Endodermal cell (in vitro differentiated cells): ENCODE measurements at places on chromosomes 13 and 19.

GRCh38 chr19:22814124-22814523 is 18.0 kb upstream of the ZNF723 start:
- no peak for DNase-seq

GRCh38 chr19:5204212-5204611 is 136.4 kb downstream of the PTPRS start:
- DNase-seq: no peak

DNA sequence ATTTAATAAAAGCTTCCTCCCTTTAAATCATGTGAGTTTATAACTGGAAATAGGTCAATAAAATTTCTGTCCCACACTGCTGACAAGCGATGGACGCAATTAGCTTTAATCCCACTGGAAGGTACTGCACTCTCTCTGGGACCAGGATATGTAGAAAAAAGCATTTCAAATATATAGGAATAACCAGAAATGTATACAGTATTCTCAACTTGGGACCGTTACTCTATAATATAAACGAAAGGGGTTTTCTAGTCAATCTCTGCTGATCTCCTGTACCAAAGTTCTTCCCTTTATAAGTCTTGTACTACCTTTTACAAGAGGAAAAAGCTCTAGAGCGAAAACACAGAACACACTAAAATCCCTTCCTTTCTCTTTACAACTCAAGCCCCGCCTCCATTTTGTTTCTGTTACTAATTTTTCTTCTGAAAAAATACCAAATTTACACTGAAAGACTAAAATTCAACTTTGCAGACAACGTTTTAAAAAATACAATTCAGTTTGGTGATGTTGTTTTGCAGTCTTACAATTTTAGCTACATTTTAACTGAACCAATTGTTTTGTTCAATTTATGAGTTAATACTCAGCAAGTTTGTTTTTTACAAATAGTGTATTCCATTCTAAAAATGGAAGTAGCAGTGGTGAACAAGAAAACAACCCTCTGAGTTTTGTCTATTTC is 1.7 kb upstream of the USPL1 start:
- DNase-seq: no peak

DNA sequence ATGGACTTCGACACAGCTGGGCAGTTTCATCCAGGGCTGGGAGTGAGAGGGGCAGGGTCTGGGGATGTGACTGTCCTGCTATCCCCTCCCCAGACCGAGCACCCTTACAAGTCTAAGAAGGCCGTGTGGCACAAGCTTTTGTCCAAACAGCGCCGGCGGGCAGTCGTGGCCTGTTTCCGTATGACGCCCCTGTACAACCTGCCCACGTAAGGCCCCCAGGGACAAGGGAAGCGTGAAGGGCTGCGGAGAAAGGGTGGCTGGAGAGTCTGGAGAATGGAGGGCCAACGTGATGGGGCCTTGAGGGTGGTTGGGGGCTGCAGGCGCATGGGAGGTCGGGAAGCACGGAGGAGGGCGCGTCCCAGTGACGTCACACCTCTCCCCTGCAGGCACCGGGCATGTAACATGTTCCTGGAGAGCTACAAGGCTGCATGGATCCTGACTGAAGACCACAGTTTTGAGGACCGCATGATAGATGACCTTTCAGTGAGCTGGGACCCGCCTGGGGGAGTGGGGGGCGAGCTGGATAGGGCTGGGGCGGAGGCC is 89.5 kb downstream of the MAP4K1 start:
- no peak for DNase-seq

DNA sequence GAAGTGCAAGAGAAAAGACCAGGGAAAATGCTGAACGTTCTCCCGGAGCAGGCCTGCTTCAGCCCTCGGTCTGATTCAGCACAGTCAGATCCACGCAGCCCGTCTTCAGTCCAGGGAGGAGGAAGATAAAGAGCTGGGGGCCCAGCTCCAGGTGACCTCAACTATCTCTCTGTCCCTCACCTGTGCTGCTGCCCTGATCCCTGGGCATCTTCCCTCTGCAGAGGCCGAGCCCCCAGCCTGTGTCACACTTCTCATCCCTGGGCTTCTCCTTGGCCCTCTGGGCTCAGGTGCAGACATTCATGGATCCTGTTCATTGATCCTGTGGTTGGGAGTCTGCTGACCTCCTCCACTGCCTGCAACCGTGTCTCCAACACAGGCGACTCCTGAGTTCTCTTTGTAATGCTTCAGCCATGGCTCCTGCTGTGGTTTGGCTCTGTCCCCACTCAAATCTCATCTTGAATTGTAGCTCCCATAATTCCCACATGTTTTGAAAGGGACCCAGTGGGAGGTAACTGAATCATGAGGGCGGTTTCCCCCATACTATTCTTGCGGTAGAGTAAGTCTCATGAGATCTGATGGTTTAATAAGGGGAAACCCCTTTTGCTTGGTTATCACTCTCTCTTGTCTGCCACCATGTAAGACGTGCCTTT is 27.9 kb downstream of the COL4A2 start:
- DNase-seq: no peak

- no peak for DNase-seq
Observed at GRCh38 chr13:53512635-53513034, 484.0 kb downstream of the OLFM4 start.

DNA sequence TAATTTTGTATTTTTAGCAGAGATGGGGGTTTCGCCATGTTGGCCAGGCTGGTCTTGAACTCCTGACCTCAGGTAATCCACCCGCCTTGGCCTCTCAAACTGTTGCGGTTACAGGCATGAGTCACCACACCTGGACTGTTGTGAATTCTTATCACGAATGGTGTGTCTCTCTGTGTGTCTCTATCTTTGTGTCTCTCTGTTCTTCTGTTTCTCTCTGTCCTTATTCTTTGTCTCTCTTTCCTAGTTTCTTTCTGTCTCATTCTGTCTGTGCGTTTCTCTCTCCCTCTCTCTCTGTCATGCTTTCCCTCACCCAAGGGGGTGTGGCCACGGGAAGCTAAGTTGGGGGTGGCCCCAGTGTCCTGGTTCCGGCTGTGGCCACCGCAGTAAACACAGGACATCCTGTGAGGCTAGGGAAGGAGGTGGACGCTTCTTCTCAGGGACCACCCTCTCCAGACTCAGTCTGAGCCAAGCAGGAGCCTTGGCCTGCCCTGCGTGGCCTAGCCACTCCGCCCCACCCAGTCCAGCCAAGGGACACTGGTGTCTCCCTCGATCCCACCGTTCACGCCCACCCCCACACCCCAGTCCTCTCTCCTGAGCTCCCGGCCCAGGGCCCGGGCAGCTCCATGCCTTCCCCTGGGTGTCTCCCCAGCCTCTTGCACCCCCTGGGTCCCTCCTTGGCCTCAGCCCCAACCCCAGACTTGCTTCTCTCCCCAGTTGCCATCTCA is 3.9 kb upstream of the PRX start:
- DNase-seq: peak; percentile 53

DNA sequence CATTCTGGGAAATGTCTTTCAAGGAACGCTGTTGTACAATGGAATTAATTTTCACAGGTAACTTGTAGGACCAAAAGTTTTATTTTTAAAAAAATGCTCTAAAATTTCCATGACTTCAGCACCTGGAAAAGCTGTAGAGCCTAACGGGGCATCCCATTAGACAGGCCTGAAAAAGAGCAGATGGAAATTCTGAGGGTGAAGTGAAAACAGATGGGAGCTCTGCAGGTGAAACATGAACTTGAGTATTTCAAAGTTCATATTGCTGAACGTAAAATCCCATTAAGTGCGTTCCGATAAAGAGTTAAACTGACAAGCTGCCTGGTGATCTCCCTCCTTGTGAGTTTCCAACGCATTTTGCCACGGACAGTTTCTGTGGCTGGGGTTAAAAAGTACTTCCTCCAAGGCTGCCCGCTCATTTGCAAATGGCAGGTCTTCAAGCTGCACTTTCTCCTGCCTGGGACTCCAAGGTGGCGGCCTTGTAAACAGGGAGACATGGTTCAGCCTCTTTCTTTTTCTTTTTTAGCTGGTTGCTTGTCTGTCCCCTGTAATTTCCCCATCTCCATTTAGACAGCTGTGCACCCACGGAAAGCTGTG is 450.4 kb downstream of the FGF9 start:
- DNase-seq: no peak

DNA sequence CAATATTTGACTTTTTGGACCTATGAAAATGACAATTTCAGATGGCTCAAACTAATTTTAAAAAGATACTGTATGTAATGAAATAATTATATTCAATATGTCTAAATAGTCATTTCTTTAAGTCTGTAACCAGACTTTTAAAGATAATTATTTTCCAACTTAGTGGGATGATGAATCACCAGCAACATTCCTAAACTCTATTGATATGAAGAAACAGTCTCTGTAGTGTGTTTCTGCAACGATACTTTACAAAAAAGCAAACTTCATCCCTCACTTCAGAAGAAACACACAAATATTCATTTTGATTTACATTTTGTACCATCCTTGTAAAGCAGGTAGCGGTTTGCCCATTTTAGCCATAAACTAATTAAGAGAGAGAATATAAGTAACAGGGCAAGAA is 417.4 kb downstream of the EFNB2 start:
- no peak for DNase-seq

DNA sequence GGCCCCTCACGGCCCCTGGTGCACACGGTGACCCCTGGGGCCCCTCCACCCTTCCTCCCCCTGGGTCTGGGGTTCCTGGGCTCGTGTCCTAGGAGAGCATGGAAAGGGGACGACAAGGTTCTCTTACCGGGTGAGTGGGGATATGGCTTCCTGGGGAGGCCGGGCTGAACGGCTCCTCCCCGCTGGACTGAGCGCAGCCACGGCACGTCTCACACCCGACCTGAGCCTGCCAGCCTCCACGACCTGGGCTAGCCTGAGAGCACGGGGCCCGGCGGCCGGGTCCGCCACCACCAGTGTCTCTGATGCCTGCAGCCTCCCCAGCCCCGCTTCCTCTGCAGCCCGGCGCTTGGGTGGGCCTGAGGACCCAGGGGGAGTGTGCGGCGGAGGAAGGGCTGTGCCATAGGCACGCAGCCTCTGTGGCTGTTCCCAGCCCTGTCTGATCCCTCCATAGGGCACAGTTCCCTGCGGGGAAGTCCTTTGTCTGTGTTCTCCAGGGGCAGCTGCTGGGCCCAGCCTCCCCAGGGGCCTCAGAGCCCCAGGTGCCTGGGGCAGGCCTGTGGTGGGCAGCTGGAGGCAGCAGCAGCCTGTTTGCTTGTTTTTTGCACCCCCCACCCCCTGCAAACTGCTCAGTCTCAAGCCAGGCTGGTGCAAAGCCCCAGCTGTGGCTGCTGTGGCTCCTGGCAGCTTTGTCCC is 15.0 kb downstream of the PLIN4 start:
- DNase-seq: no peak

GRCh38 chr13:66207610-66208009 is 1022.5 kb downstream of the PCDH9 start:
- no peak for DNase-seq

GRCh38 chr13:49302817-49303216 is 55.1 kb downstream of the CDADC1 start:
- no peak for DNase-seq

DNA sequence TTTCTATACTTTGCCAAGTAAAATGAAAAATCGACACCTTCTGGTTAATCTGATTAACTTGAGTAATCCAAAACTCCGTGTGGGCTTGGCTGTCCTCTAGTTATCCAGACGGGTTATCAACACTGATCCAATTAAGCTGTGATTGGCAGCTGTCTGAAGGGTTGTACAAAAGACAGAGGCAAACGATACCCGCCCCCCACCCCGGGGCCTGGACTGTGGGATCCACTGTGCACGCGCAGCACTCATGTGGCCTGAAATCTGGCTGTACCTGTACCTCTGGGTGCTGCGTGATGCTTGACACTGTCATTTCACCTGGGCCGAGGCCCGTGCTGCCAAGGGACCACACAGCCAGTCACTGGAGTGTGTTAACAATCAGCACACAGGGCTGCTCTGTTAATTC is 53.5 kb downstream of the COL4A2 start:
- no peak for DNase-seq

DNA sequence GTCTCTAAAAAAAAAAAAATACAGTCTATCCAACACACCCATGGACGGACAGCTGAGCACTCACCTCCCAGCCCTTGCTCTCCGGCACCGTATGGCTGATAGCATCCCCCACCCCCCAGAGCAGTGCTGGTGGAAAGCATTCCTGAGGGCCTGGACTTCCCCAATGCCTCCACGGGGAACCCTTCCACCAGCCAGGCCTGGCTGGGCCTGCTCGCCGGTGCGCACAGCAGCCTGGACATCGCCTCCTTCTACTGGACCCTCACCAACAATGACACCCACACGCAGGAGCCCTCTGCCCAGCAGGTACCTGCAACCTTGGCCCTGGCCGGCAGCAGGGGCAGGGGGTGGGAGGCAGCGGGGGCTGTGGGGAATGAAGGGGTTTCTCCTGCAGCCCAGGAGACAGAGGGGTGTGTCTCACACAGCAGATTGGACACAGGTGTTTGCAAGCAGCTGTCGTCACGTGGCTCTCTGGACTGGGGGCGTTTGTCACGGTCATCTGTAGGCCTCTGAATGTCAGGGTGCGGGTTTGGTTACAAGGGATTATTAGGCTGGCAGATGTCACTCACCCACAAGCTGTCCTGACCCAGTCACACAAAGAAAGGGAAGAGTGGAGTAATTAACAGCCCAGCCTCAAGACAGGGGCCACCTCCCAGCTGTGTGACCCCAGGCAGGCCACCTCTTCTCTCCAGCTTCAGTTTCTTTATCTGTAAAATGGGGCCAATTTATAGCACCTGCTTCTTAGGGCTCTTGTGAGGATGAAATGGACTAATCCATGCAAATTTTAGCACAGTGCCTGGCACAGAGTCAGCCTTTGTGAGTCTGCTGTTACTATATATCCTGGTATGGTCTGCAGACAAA is 19.3 kb downstream of the PLD3 start:
- no peak for DNase-seq

DNA sequence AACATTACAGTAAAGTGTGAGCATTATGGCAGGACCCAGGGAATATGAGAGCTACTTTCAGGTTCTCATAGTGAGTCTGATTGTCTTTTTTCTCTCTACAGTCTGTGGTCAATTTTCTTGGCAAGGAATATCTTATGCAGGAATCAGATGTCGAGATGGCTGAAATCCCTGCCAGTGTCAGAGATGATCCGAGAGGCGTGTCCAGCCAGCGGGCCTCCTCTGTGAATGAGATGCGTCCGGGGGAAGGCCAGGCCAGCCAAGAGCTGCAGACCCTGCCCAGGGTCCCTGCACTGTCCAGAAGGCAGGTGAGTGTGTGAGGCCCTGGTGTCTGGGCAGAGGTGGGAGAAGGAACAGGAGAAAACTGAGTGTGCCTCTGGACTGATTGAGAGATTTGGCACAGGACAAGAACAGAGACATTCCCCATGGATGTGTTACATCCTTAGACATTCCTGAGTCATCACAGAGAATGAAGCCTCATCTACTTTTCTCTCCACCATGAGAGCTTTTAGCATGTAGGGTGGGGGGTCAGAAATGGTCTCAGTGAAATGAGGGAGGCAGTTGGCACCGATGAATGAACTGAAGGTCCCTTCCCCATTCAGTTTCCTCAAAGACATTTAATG is 27.3 kb upstream of the EDDM13 start:
- no peak for DNase-seq

GRCh38 chr19:1884719-1885334 is 469 bp downstream of the ABHD17A start:
- DNase-seq: peak; percentile 61

DNA sequence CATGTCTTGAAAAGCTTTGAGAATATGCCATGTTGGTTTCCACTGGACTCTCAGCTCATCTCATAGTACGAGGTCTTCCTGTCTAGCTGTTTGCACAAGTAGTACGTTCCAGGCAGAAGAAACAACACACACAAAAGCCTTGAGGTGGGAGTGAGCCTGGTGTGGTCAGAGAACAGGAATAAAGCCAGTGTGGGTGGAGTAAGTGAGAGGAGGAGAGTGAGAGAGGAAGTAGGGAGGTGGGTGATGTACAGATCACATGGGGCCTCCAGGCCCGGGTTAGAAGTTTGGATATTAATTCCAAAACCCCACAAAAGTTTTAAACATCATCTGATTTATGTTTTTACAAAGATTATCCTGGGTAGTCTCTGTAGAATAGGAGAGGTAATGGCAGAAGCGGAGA is 230.6 kb downstream of the MTUS2 start:
- DNase-seq: no peak

- no peak for DNase-seq
Observed at GRCh38 chr13:58085819-58086218, 454.3 kb downstream of the PCDH17 start.
